ENCODE measurements at places on chromosomes 4 and X.
A peak's percentile ranks its signal among the peaks of the same experiment; 100 is the strongest.

DNA sequence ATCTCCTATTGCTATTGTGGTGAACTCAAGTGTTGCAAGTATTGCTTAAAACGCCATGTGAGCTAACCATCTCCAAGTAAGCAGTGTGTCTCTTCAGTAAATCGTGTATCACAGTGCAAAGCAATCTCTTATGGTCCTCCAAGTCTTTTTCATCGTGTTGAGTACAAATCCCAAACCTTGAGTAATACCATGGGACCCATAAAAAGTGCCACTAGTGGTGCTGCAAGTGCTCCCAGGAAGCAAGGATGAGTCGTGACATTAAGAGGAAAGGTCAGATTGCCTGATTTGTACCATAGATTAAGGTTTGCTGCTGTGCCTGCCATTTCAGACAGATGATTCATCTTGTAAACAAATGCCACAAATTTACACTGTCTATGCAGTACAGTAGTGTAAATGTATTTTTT lies 66.9 kb upstream of the BMPR1B start:
- DNase-seq = no peak

DNA sequence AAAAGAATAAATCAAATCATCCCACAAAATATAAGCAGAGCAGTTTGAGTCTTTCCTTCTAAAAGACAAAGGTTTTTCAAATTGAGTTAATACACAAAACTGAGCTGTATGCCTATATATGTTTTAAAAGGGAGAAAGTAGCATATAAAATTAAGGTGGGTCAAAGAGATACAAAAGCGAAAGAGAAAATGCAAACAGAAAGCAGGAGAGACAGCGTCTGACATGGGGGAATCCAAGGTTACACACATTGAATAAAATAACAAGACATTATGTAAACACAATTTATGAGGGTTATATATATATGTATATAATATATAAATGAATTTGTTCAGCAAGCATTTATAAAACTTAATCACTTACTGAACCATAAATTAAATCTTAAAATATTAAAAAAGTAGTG lies 276.1 kb upstream of the LCORL start:
- DNase-seq = no peak

- no peak for DNase-seq
Observed at GRCh38 chr4:16764622-16765021, 133.8 kb downstream of the LDB2 start.

DNA sequence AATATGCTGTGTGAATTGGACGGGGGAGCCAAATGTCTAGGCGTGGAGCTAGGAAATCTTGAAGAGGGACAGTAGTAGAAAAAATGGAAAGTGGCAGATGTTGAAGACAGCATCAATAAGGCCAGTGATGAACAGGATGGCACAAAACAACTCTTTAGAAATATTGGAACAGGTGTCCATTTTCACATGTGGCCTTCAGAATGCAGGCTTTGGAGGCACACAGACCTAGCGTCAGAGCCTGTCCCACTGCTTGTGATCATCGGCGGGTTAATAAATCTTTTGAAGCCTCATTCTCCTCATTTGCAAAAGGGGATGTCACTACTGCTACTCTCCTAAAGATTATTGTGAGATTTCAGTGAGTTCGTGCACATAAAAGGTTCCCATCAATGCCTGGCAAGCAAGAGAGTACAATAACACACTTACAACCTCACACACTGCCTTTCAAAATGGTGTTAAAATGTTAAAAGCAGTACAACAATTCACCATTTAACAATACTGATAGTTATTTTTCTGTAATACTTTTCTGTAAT lies 2.4 kb downstream of the PDLIM3 start:
- no peak for DNase-seq

GRCh38 chr4:46931981-46932380 lies 22.9 kb upstream of the COX7B2 start:
- peak; percentile 51 for DNase-seq

- no peak for DNase-seq
Observed at GRCh38 chrX:31314921-31315320, 243.1 kb upstream of the FTHL17 start.

DNA sequence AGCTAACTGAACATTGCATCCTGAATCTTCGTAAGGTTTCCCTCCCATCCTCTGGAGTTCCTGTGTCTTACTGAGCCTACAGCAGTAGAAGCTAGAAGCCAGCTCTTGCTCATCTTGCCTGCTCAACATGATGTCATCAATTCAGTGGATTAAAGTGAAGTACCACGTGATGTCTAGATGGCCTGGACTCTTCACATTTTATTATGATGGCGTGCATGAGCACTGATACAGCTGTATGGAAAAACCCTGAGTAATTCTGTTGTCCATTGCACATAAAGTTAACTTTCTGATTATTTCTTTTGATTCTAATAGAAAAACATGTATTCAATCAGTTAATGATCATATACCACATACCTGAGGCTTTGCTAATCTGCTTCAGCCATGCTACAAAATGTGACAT lies 2387.7 kb upstream of the TENM3 start:
- DNase-seq = no peak

DNA sequence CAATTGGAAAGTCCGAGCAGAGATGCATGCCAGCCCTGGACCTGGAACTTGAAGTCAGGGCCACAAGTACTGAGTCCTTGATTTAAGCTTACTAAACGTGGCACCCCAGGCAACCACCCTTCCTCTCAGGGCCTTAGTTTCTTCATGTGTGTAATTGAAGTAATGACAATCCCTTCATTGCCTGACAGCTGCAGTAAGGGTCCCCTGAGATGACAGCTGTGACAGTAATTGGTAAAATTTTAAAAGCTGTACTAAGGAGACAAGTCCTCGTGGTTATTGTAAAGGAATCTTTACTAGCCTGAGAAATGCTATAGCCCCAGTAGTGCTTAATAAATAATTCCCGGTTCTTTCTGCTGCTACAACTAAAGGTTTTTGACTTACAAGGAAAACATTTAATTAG lies 175.1 kb upstream of the RADX start:
- no peak for DNase-seq

GRCh38 chr4:97577004-97577403 lies 566.3 kb downstream of the STPG2 start:
- DNase-seq = no peak

DNA sequence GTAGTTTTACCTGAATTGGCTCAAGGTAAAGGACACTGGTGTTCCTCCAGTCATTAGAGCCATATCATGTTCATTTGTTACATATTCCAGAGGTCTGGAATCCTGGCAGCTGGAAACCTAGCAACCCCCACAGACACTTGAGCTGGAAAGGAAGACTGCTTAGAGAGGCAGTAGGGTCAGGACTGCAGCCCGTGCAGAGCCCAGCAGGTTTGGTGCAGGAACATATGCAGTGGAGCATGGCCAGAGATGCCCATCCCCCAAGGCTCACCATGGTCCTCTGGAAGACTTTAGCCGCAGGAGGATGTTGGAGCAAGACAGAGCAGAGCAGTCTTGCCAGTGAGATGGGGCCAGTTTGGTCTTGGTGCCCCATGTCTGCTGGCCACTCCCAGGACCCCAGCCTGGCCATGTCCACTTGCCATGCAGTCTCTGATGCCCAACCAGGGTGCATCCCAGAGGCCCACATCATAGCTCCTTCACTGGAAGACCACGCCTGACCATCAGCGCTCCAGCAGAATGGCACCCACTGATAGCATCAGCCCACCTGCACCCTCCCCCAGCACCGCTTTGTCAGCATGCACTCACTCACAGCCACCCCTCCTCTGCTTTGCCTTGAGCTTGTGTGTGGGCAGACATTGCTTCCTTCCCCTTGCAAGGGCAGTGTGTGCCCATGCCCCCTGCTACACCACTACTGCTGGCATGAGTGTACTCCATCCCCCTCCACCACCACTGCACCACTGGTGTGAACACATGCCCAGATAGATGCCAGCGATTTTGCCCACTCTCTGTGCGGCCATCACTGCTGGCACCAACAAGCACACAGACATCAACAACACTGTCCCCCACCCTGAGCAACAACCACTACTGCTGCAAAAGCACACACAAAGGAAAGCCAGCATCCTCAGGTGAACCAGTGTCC lies 190.3 kb upstream of the SPOCK3 start:
- DNase-seq = no peak

DNA sequence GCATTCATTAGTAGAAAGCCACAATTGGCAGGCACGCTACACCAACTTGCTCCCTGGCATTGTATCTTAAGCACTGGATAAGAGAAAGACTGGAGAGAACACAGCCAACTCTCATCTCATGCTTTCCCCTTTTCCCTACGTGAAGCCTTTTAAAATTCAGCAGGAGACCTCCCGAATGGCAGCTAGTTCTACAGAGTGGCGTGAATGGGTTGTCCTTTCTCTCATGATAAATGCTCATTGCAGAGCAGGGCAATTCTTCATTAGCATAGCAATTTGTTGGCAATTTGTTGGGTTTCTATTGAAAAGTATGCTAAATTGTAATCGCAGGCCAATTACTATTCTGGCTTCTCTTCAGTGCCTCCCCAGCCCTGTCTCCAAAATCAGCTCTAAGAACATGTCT lies 48.0 kb downstream of the SEPTIN11 start:
- DNase-seq = no peak

GRCh38 chr4:52032005-52032404 lies 6.1 kb downstream of the SGCB start:
- DNase-seq = no peak

GRCh38 chr4:186904101-186904500 lies 180.4 kb upstream of the FAT1 start:
- no peak for DNase-seq

GRCh38 chr4:20249333-20249732 lies 2.4 kb upstream of the SLIT2 start:
- DNase-seq = no peak

GRCh38 chr4:165343353-165344191 lies 16.1 kb downstream of the MSMO1 start:
- DNase-seq = no peak

GRCh38 chrX:38896724-38897298 lies 95.6 kb downstream of the MID1IP1 start:
- no peak for DNase-seq

GRCh38 chr4:182880387-182881356 lies 36.5 kb downstream of the DCTD start:
- peak; percentile 15 for DNase-seq

DNA sequence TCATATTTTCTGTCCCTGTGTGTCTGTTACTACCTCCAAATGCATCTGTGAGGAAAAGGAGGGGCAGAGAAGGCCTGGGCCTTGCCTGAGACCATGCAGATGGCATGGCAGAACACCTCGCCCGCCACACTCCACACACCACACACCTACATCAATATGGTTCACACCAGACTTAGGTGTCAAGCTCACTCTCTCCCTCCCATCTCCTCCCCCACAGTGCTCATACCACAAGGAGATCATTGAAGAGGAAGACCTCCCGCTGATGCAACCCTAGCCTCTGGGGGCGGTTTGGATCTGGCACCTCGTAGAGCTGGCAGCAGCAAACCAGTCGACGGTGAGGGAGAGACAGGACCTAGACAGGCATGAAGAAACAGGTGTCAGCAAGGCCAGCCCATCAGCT lies 16.6 kb upstream of the KDM5C start:
- DNase-seq = no peak

- no peak for DNase-seq
Observed at GRCh38 chr4:56622176-56622575, 58.9 kb downstream of the HOPX start.

DNA sequence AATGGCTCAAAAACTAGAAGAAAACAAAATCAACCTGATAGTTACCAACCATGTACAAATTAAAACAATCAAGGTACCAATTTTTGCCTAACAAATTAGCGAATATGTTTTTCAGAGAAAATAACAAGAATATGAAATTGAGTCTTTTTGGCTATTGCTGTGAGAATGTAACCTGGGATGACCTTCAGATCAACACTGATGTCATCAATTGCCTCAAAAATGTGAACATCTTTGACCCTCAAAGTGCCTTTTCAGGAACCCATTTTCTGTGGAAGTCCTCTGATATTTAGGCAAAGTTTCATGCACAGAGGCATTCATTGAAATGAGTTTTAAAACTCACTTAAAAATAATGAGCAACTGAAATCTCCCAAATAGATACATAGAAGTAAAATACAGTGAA lies 6.1 kb downstream of the RELL1 start:
- DNase-seq = no peak

- no peak for DNase-seq
Observed at GRCh38 chr4:8648296-8648695, 55.7 kb downstream of the CPZ start.

- no peak for DNase-seq
Observed at GRCh38 chr4:77120886-77121508, 36.0 kb upstream of the CCNG2 start.

GRCh38 chrX:20362268-20363267 lies 95.9 kb upstream of the RPS6KA3 start:
- no peak for DNase-seq

GRCh38 chr4:41245983-41246382 lies 10.7 kb upstream of the UCHL1 start:
- no peak for DNase-seq

GRCh38 chrX:7109838-7110793 lies 37.4 kb upstream of the STS start:
- no peak for DNase-seq
